ENCODE measurements at places on chromosomes 3 and 15.

DNA sequence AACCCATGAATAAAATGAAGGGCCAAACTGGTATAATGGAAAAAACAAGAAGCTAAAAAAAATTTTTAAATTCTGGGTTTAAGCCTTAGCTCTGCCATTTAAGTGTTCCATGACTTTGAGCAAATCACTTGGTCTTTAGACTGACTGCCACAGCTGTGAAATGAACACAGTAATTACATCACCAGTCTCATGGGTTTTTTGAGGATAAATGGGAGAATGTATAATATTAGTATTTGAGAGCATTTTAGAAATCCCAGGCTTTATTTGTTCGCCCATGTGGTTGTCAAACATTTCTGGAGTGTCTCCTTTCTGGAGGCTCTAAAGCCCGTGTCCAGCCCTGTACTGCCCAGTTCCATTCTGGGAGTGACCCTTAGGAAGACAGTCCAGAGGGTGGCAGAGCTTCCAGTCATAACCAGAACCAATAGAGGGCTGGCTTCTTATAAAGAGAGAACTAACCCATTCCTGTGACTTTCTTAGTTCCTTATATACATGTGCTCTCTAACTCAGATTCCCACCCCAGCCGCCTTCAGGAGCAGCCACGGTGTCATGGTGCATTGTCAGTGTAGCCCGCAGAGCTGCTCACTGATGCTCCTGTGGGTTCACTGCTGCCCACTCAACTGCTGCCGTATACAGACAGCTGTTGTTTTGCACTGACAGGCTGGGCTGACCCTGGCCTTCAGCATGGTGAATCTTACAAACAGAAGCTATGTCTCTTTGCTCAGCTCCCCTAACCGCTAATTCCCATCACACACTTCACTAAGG lies 44.7 kb downstream of the BOC start:
- no peak for DNase-seq

- no peak for DNase-seq
Measured at GRCh38 chr3:155303540-155304097, 10.1 kb upstream of the STRIT1 start.

DNA sequence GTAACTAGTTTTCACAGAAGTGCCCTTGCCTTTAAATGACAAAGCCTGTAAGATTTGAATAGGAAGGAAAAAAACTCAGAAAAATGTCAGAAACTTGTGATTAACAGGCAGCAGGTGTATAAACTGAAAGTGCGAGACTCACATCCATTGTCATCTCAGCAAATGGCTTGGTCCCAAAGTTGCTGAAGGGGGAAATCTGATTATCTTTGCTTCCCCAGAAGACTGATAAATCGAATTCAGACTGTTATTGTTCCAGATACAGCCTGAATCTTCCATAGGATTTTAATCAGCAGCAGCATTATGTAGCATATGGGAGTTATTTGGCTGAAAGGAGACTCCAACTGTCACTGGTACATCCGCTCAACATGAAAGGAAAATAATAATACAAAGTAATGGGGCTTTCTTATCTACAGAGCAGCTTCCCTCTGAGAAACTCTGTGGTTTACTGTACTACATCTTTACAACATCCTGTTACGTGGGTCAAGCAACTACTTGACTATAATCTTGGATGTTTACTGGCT lies 550.4 kb upstream of the CCDC54 start:
- DNase-seq: no peak

- DNase-seq: no peak
Measured at GRCh38 chr3:9136746-9137465, 112.5 kb downstream of the SRGAP3 start.

DNA sequence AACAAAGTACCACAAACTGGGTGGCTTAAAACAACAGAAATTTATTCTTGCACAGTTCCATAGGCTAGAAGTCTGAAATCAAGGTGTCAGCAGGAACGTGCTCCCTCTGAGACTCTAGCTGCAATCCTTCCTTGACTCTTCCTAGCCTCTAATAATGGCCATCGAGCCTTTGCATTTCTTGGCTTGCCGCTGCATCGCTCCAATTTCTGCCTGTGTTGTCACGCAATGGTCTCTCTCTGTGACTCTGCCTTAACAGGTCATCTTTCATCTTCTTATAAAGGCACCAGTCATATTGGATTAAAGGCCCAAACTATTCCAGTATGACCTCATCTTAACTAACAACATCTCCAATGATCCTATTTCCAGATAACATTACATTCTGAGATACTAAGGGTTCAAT lies 61.0 kb upstream of the FNDC3B start:
- DNase-seq: no peak

- DNase-seq: no peak
Measured at GRCh38 chr3:183252973-183253527, at the start of gene B3GNT5. B3GNT5 (plus strand) TSS chr3:183253253; CDS start chr3:183269799, 16,546 bp downstream.

GRCh38 chr3:43908456-43908855 lies 217.7 kb downstream of the ABHD5 start:
- no peak for DNase-seq

- no peak for DNase-seq
Measured at GRCh38 chr3:148101061-148101460, 596.6 kb upstream of the AGTR1 start.

DNA sequence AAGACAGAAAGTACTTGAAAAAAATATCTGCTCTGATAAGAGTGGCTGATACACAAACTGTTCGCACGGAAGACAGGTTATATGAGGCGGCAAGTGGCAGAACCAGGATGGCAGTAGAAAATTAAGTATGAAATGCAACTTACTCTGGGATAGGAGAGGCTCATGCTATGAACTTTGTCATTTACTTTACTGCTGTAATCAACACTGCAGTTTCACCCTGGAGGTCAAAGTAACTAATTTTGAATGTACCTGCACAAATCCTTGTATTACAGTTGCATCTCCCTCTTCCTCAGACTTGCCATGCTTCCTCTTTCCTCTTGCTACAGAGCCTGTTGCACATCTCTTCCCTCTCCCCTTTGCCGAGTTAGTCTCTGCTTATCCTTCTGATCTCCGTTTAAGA lies 38.8 kb downstream of the HACL1 start:
- DNase-seq: no peak

GRCh38 chr15:94723801-94724200 lies 492.4 kb downstream of the MCTP2 start:
- DNase-seq: no peak

DNA sequence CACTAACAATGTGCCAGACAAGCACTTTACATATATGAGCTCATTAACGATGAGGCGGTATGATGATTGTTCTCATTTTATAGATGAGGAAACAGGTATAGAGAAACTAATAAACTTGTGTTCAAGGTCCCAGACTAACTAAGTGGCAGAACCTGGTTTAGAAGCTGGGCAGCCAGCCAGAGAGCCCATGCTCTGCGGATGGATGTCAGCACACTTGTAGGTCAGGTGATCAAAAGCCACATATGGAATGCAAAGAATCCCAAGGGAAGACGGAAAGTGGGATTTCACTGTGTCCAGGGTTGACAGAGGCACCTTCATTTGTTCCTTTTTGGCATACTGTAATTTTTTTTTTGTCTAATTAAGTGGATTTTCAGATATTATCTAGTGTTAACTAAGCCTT lies 103.7 kb downstream of the EFL1 start:
- DNase-seq: no peak

GRCh38 chr3:132817646-132818177 lies 95.5 kb upstream of the NPHP3 start:
- no peak for DNase-seq

DNA sequence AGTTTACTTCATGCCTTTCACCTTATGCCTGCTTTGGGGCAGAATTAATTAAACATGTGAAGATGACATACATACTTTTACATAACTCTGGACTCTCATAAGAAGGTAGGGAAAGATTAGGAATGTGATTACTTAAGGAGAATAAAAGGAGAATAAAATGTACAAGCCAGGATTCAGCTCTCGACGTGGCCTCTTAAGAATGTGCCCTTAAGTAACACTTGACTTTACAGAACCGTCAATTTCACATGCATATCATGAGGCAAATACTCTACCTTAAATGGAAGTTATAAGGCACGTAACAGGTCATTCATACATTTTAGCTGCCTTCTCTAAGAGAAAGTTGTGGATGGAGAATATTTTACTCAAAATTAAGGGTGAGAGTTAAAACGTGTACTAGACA lies 263.7 kb upstream of the LMCD1 start:
- no peak for DNase-seq

- no peak for DNase-seq
Measured at GRCh38 chr3:13012221-13012691, 61.0 kb downstream of the IQSEC1 start.

GRCh38 chr15:93041159-93041547 lies 47.9 kb downstream of the RGMA start:
- no peak for DNase-seq

DNA sequence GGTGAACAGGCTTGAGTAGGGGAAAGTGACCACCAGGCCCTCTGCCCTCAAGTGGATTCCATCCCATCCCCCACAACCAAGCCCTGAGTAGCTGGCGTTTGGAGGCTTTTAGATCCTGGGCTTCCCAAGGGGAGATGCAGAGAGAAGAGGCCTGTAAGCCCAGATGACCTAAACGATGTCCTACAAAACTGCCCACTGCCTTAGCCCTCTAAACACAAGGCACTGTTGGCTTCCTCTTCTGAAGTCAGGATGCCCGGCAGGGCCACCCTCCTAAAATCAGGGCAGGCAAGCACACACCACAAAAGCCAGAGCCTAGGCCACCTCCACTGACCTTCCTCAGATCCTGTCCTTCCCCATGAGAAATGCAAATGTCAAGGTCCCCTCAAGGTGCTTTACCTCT lies 68.6 kb downstream of the ADCY5 start:
- DNase-seq: no peak

DNA sequence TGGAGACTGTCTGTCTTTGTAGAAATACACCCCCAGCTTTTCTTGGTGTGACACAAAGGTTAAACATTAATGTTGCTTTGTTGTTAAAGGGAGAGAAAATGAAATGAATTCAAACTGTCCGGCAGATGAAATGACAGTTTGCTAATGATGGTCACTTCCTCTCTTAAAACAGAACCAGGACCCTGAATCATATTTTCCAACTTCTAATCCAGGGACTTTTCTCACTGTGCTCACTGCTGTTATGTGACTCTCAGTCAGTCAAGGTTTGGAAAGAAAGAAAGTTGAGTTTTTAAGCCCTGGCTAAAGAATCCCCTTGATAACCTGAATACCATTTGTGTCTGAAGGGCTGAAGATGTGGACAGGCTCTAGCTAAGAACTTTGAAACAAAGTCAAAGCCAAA lies 215.8 kb downstream of the AGBL1 start:
- DNase-seq: no peak
